ENCODE measurements at places on chromosomes 12 and 14.

DNA sequence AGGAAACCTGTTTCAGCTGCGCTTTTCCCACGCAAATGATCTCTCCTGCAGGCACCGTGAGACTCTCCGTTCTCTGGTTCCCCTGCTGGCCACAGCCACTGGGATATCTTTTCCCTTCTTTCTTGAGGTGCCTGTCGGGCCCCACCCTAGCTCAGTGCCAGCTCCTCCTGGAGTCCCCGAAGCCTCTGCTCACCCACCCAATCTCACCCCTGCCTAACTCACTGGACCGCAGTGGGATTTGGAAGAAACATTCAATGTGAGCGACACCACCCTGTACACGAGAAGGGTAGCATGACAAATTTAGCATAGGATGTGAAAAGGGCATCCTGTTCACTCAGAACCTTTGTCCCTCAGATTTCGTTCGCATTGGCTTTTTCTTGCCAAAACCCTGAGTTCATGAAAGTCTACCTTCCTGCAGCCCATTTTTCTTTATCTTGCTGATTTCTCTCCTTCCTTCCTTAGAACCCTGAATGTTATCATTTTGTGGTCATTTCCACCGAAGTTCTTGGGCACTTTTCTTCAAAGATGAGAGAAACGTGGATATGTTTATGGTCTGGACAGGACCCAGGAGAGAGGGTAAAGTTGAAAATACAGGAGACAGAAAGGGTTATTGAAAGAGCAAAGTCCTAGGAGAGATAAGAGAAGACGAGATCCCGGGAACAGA is 63.6 kb upstream of the ELK3 start:
- no peak for DNase-seq

GRCh38 chr14:79028281-79028680 is 858.1 kb downstream of the NRXN3 start:
- no peak for DNase-seq

GRCh38 chr14:85590784-85591183 is 60.8 kb downstream of the FLRT2 start:
- no peak for DNase-seq

DNA sequence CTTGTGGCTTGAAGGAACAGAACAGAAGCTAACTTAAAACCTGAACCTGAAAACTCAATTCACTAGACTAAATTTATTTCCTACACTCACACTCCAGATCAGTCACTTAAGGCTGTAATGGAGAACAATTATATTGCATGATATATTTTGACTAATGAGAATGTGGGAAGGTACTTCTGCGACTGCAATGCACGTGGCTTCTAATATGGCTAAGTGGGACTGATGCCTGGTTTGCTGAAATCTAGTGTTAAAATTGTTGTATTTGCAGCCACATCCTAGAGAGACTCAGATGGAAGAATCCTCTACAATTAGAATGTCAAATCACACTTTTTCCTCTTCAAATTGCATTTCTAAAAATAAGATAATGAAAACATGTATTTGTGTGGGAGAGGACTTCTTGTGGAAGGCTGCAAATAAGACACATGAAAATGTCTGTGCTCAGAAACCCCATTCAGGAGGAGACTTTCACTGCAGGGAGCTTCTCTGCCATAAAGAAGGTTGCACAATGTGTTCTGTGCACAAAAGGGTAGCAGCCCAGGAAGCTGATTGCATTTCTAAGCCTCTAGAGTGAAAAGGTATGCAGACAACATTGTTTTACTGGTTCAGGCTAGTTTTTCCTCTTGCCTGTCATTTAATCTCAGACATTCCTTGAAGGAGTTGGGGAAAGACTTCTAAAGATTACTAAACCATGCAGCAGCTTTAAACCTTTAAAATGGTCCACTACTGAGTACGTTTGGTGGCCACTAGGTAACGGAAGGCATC is 224.3 kb downstream of the NEDD1 start:
- DNase-seq: no peak
